Fibroblast of lung (primary cell): ENCODE measurements at places on chromosomes 3 and 15. TPM values are rescaled to one million over a fixed set of nuclear protein-coding genes. Genes with fewer than 3 reads are reported as not detected.

GRCh38 chr3:63609834-63610233 is 42.6 kb upstream of the SNTN start:
- no peak for DNase-seq

GRCh38 chr15:51191766-51192165 is 97.1 kb upstream of the TNFAIP8L3 start:
- no peak for DNase-seq

DNA sequence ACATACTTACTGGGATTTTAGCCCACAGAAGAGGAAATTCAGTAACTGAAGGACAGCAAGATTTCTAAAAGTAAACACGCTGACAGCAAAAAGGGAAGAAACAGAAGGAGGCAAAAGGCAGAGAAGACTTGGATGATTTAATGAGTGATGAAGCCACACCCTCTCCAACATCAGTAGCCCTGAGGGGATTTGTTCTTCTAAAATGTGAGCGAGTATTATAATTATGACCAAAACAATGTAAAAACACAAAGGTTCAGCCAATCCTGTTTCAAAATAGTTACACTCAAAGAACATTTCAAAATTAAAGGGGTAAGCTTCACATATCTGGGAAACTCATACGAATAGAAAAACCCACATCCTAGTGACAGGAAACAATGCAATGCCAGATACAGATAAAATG is 25.0 kb downstream of the MCCC1 start:
- no peak for DNase-seq

DNA sequence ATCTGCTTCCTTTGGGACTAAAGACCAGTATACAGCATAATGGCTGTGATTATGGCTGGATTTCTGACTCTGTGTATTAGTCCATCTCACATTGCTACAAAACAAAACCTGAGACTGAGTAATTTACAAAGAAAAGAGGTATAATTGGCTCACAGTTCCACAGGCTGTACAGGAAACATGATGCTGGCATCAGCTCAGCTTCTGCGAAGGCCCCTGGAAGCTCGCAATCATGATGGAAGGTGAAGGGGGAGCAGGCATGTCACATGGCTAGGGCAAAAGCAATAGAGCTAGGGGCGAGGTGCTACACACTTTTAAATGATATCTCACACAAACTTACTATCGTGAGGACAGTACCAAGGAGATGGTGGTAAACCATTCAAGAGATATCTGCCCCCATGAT is 68.0 kb upstream of the GADL1 start:
- no peak for DNase-seq

- DNase-seq = peak; percentile 89
Measured at GRCh38 chr3:43162230-43163084, 56.6 kb upstream of the POMGNT2 start.

NBEAL2 gene
- 2.1 and 4.5 TPM in 2 replicates for total RNA-seq

GRCh38 chr15:74869726-74870407 is 3.3 kb downstream of the SCAMP2 start:
- peak; percentile 60 for DNase-seq

BUB1B gene
- total RNA-seq = 2.1 and 5.4 TPM in 2 replicates

IGDCC3 gene
- total RNA-seq = not detected in 2 replicates

GRCh38 chr3:81154611-81155143 is 606.8 kb downstream of the GBE1 start:
- DNase-seq = no peak

PAK6 gene
- under 0.01 TPM in 1 of 2 replicates, not detected in the other for total RNA-seq

GRCh38 chr3:1903111-1903510 is 195.6 kb upstream of the CNTN4 start:
- no peak for DNase-seq

DNA sequence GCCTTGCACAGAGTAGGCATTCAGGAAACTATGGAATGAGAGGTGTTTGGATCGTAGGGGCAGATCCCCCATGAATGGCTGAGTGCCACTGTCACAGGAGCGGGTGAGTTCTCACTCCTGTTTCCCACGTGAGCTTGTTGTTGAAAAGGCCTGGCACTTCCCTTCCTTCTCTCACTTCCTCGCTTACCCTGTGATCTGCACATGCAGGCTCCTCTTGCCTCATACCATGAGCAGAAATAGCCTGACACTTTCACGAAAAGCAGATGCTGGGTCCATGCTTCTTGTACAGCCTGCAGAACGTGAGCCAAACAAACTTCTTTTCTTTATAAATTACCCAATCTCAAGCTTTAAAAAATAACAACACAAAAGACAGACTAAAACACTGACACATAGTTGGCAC is 55.4 kb downstream of the AGBL1 start:
- no peak for DNase-seq

TTLL13 gene
- under 0.01 TPM in 1 of 2 replicates, not detected in the other for total RNA-seq

DNA sequence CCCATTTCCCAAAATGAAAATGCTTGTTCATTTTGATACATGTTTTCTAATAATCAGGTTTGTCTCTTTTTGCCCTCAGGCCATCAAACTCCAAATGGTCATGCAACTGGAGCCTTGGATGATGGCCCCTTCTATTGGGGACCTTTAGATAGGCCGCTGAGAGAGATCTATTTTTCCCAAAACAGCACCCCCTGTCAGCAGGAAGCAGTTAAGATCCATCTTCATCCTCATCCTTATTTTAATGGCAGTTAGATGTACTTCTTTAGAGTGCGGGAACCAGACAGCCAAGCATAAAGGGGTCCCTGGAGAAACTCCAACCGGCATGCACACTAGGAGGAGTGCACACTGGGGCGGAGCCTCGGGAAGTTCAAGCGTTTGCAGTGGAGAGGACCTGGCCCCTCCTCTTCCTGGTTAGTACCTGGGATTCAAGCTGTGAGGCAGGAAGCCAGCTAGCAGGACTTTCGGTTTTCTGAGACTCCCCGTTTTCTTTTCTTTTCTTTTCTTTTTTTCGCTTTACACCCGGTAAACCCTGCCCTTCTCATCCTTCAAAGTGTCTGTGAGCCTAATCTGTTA is 31.9 kb upstream of the STRIT1 start:
- peak; percentile 32 for DNase-seq

- DNase-seq = peak; percentile 91
Measured at GRCh38 chr3:111690242-111690641, 95.1 kb upstream of the ZBED2 start.

NUP210 gene
- total RNA-seq = 0.26 and 0.33 TPM in 2 replicates

DNA sequence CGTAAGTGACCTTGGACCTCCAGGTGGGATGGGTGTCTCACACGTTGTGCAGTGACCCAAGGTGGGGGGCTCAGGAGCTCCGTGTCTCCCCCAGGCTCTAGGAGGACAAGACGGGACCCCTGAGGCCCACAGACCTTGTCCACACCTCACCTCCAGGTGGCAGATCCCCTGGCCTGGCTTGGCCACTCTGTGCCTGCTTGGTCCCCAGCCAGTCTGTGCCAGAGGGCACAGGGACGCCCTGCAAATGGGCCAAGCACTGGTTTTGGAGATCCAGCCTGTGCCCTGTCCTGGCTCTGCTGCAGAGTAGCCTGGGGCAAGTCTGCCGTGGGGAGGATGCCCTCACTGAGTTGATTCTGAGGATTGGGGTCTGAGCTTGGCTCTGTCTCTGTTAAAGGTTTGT is 14.0 kb downstream of the SLC6A6 start:
- DNase-seq = no peak

DNA sequence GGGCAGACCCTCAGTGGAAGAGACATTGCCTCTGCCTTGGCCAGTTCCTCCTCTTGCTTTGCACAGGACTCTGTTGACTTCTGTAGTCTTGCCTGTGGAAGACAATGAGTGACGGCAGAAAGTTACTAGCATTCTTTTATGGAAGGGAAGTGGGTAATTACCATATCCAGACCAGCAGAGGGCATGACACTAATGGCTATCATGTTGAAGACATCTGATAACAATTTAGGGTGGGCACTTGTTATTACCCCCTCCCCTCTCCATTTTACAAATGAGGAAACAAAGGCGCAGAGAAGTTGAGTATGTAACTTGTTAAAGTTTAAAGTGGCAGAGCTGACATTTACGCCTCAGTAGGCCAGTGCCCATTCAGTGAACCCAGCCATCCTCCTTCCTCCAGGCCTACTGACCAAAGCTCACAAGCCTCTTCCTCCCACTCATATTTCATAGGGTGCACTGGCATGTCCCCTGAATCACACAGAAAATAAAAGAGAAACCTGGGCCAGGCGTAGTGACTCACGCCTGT is 48.2 kb upstream of the FMN1 start:
- peak; percentile 23 for DNase-seq

GRCh38 chr3:38345879-38346586 is 552 bp upstream of the XYLB start:
- DNase-seq = no peak

DNA sequence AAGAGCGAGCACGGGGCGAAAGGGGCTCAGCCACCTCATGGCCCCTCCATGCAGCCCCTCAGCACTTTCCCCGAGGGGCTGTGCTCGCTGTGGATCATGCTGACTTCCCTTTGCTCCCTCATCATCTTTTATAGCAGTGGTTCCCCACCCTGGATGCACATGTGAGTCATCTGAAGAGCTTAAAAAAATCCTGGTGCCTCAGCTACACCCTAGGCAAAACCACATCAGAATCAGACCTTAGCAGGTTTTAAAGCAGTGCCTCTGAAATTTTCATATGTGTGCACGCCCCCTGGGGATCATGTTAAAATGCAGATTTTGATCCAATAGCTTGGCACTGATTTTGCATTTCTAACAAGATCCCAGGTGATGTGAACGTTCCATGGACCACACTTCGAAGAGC is 50.9 kb downstream of the FEM1B start:
- no peak for DNase-seq

GRIP2 gene
- under 0.01 TPM in 2 replicates for total RNA-seq

HCN4 gene
- total RNA-seq = not detected in 2 replicates

- DNase-seq = no peak
Measured at GRCh38 chr3:82129221-82129801, 367.9 kb upstream of the GBE1 start.

KLHL6 gene
- total RNA-seq = not detected in 2 replicates

TPM1 gene
- 224 and 279 TPM in 2 replicates for total RNA-seq

GRCh38 chr3:42684632-42685362 is 540 bp upstream of the KLHL40 start:
- DNase-seq = no peak

DNA sequence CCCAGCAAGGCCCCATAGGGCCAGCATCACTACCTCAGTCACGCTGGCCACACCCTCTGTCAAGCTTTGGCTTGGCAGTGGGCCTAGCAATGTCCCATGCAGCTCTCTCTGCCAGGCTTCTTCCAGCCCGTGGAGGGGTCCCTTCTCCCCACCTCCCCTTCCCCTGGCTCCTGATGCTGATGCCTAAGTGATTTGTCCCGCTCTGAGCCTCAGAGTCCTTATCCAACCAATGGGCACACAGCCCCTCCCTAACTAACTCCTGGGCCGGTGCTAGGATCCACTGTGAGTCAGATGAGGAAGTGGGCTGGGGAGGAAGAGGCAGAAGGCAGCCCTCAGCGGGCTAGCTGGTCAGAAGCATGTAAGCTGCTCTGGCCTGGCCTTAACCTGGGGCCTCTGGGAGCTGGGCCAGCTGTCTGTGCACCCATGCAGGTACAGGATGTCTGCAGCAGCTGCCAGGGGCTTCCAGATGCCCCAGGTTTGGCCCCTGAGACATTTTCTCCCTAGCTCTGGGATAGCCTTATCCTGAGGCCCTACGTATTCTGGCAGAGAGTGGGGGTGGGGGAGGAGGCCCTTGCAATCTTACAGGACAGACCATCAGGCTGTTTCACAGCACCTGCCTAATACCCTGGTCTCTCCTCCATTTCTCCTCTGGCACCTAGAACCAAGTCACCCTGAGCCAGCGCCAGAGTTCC is 740 bp upstream of the ZBTB47 start:
- peak; percentile 77 for DNase-seq

DNA sequence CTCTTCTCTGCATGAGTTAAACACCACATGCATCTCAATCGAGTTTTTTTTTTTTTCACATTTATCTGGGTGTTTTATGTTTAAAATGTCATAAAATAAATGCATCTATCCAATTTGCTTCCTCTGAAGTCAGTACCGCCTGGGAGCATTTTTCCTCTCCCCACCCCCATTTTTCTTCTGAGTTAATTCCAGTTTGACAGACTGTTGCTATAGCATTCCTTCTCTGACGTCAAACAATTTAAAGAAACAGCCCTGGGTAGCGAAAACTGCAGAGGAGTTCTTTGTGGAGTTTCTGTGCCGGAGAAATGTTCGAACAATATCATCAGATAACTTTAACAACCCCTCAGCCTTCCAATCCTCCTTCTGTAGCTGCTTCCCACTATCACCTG is 900 bp upstream of the GNB4 start:
- DNase-seq = peak; percentile 72

EPHB3 gene
- 3.9 and 7.6 TPM in 2 replicates for total RNA-seq

IL20RB gene
- 0.51 and 3.0 TPM in 2 replicates for total RNA-seq

DNA sequence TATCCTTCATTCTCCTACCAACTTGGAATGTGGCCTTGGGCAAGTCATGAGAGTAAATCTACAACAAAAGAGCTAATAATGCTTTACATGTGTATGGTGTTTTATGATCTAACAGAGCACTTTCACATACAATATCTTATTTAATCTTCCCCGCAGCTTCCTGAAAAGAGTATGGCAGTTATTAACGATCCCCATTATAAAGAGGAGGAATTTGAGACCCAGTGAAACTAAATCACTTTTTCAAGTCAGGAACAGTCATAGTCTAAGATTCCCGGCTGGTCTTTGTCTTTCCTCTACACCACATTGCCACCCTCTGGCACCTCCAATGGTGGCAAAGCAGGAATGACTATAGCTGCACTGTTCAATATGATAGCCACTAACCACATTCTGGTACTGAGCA is 69.7 kb upstream of the CMSS1 start:
- peak; percentile 70 for DNase-seq

- DNase-seq = no peak
Measured at GRCh38 chr3:99418709-99419108, 219.7 kb upstream of the COL8A1 start.

DNA sequence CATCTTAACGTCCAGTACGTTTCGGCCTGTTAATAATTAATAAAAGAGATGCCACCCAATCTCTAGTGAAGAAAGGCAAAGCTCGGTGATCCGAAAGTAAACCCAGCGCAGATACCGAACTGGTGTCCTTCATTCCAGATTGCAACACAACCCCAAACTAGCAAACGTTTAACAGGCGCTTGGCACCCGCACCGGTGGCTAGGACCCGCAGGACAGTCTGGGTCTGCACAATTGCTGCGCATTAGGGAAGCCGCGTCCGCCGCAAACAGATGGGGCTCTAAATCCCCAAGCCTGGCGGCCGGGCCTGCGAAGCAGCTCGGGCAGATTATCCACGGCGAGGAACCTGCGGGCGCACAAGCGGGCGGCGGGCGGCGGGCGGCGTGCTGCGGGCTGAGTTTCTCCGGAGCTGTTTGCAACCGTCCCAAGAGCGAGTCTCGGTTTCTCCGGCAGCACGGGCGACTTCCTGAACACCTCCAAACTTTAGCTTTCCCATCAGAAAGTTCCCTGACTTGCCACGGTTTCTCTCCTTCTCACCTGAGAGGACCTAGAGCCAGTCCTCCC is 112.1 kb upstream of the ICE2 start:
- DNase-seq = peak; percentile 25

TIMP4 gene
- 9.8 and 12.6 TPM in 2 replicates for total RNA-seq

GRCh38 chr15:36671017-36671416 is 91.6 kb downstream of the CDIN1 start:
- DNase-seq = no peak

DNA sequence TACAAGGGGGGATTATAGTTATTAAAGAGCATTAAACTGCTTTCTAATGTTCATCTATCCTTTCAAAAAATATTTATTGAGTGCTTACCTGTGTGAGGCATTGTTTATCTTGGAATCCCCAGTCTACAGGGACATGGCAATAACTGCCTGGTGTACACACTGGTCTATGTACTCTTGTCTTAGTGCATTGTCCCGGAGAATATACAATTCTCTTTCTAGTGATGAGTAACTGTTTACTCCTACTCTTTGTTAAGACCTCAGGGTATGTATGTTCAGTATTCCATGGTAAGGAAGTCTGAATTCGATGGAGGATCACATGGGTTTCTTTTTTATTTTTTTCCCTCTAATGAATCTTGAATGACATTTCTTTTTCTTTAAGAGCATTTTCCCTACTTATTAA is 772.4 kb upstream of the NR2F2 start:
- DNase-seq = peak; percentile 15
